ENCODE measurements at places on chromosomes 5 and 9. TPM values are rescaled to one million over a fixed set of nuclear protein-coding genes. Genes with fewer than 3 reads are reported as not detected.

Gene PCDHB5
- total RNA-seq = 4.3 TPM

Gene HACD4
- 1.8 TPM for total RNA-seq

Gene FGF1
- total RNA-seq = not detected

Gene PFDN1
- 37.6 TPM for total RNA-seq

Gene EGFL7
- total RNA-seq = 47.0 TPM

Gene PHF2
- 15.0 TPM for total RNA-seq

Gene GLRA1
- total RNA-seq = not detected

Gene EQTN
- not detected for total RNA-seq

Gene ACOT12
- not detected for total RNA-seq

Gene OGN
- 2.6 TPM for total RNA-seq

Gene GABRA1
- total RNA-seq = not detected

Gene PIP5K1B
- total RNA-seq = 3.6 TPM

Gene STPG3
- not detected for total RNA-seq

Gene IFNA21
- total RNA-seq = not detected

Gene TAS2R1
- total RNA-seq = not detected

Gene HSD17B3
- not detected for total RNA-seq

Gene SHROOM1
- 19.5 TPM for total RNA-seq

Gene MARCOL
- total RNA-seq = not detected

Gene ZSWIM6
- 5.9 TPM for total RNA-seq

Gene LHX6
- total RNA-seq = not detected

Gene PCDHB13
- 7.6 TPM for total RNA-seq

Gene RNF180
- total RNA-seq = 13.2 TPM

Gene DOLPP1
- total RNA-seq = 2.9 TPM

Gene SPATA31C1
- not detected for total RNA-seq

Gene SOHLH1
- total RNA-seq = not detected

Gene PDE6A
- not detected for total RNA-seq

Gene GZMA
- total RNA-seq = not detected

Gene CRHBP
- total RNA-seq = 0.26 TPM

Gene NTRK2
- total RNA-seq = 20.5 TPM

Gene BHMT2
- total RNA-seq = 2.6 TPM

Gene KCNV2
- not detected for total RNA-seq

Gene CDH10
- total RNA-seq = 0.26 TPM

Gene TRIM36
- 3.0 TPM for total RNA-seq

Gene MTAP
- total RNA-seq = 25.1 TPM

Gene PRKACG
- total RNA-seq = not detected

Gene SPINK4
- not detected for total RNA-seq

Gene INPP5E
- total RNA-seq = 25.4 TPM

Gene DNAI1
- total RNA-seq = 2.1 TPM

Gene PCDHGB5
- 7.8 TPM for total RNA-seq

Gene CBY3
- not detected for total RNA-seq

Gene SLC25A2
- total RNA-seq = not detected

Gene SNX2
- 34.0 TPM for total RNA-seq

Gene PHF24
- total RNA-seq = not detected

Gene CD74
- total RNA-seq = 405 TPM

Gene SPAAR
- total RNA-seq = 0.78 TPM

Data from body of pancreas (tissue), 4 donors.